ENCODE measurements at places on chromosomes 7 and 10.

- DNase-seq, result no peak
Observed at GRCh38 chr10:96306516-96306915, 2.3 kb downstream of the DNTT start.

GRCh38 chr10:79356104-79356503, 8.8 kb downstream of the PPIF start:
- no peak for DNase-seq

GRCh38 chr10:132264306-132264950, 43.3 kb downstream of the STK32C start:
- no peak for DNase-seq

- no peak for DNase-seq
Observed at GRCh38 chr7:115183431-115184057, 261.6 kb downstream of the MDFIC start.

DNA sequence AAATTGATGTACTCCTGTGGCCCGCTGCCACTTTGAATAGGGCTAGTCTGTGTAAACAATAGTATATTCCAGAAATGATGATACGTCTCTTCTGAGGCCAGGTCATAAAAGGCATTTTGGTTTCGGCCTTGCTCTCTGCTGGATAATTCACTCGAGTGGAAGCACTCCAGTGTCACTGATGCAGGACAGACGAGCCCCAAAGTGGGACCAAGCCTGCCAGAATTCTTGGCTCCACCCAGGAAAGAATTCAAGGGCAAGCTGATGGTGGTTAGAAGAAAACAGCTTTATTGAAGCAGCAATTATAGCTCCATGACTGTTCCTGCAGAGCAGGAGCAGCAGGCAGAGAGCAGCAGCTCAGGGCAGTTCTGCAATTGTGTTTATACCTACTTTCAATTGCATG, 717.6 kb downstream of the GRM8 start:
- no peak for DNase-seq

DNA sequence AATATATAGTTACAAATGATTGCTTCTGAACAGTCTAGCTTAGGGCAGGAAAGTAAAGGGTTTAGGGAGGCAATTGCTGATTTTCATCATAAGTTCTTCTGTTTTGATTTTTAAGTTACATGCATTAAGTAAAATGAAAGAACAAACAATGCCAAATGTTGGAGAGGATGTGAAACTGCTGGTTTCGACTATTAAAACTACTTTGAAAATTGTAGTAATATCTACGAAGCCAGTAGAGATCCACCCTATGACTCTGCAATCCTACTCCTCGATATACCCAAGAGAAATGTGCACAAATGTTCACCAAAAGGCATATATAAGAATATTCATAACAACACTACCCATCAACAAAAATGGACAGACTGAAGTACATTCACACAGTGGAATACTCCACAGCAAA, 24.3 kb downstream of the PDZD8 start:
- no peak for DNase-seq

- DNase-seq, result no peak
Observed at GRCh38 chr10:119313644-119314043, 106.3 kb downstream of the GRK5 start.

DNA sequence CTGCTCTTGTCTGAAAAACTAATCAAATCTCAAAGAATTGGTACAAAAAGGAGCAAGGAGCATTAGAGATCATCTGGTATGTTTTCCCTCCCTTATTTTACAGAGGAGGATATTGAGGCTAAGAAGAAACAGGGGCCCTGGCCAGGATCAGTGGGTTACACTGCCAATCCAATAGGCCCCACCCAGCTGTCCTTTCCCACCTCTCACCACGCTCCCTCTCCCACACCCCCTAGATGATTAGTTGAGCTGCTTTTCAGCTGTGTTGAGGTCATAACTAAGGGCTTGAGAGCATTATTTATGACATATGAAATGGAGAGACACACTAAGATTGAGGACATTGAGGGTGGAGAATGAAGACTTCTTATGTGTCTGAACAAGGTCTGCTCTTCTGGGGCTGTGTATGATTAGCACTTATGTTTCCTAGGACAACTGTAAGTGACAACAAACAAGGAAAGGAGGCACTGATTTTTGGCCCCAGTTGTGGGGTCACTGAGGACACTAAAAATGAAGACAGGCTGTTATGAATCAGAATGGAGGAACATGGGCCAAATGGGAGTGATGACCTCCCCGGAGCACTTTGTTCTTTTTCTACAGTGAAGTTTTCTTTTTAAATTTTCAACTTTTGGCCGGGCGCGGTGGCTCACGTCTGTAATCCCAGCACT, 26.5 kb downstream of the VWA2 start:
- no peak for DNase-seq

GRCh38 chr10:16437540-16437894, 707 bp downstream of the PTER start:
- DNase-seq, result no peak

DNA sequence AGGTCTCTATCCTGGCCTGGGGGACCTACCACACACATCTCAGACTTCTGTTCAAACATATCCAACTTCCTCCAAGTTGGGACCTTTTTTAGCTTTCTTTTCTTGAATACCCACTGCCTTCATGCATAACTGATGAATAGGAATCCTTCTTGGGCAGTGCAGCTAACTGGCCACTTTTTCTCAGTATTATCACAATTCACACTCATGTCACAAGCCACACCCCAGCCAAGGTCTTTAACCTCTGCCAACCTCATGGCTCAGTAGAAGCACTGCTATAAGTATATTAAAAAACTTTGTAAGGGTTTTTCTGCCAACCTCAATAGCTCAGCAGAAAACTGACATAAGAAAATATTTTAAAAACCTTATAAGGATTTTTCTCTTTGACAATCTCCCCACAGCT, 44.5 kb downstream of the HHEX start:
- DNase-seq, result no peak

- no peak for DNase-seq
Observed at GRCh38 chr7:99789441-99790070, 5.6 kb upstream of the CYP3A4 start.

DNA sequence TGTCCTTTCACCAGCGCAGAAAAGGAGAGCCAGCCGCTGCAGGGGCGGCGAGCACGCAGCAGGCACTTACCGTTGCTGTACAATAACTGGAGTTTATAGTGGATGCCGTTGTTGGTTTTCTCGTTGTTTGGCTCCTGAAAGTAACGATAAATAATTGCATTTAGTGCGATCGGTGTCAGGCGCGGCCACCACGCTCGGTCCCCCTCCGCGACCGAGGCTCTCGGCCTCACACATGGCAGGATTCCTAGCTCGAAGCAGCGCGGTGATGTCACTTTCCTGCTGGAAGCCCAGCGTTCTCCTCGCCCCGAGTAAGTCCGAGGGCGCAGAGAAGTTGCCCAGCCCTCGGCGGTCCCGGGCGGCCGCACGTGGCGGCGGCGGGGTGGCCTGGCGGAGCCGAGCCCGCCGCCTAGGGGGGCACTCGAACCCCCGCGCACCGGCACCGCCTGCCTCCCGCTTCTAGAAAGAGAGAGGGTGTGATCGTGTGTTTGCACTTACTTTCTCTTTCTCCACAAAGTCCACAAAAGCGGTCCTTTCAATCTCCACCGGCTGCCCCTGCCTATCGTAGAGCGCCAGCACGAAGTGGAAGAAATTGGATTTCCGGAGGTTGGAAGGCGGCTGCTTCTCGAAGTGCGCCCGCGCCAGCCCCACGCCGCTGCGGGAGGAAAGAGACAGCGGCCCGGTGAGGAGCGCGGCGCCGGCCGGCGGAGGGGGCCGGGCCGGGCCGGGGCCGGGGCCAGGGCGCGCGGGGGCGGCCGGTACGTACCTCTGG, 1.0 kb downstream of the EBF3 start:
- DNase-seq, result no peak

DNA sequence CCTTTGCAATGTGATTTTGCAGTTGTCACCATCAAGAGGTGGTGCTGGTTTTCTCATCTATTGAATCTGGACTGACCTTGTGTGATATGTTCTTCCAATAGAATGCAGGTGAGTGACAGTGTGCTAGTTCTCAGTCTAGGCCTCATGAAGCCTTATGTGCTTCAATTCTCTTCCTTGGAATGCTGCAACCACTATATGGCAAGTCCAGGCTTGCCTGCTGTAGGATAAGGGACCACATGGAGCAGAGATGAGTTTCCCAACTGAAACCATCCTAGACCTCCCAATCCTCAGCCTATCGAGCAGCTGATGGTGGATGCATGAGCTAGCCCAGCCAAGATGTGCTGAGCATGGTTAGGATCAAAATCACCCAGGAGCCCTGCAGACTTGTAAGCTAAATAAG, 32.6 kb upstream of the ARHGAP21 start:
- no peak for DNase-seq

DNA sequence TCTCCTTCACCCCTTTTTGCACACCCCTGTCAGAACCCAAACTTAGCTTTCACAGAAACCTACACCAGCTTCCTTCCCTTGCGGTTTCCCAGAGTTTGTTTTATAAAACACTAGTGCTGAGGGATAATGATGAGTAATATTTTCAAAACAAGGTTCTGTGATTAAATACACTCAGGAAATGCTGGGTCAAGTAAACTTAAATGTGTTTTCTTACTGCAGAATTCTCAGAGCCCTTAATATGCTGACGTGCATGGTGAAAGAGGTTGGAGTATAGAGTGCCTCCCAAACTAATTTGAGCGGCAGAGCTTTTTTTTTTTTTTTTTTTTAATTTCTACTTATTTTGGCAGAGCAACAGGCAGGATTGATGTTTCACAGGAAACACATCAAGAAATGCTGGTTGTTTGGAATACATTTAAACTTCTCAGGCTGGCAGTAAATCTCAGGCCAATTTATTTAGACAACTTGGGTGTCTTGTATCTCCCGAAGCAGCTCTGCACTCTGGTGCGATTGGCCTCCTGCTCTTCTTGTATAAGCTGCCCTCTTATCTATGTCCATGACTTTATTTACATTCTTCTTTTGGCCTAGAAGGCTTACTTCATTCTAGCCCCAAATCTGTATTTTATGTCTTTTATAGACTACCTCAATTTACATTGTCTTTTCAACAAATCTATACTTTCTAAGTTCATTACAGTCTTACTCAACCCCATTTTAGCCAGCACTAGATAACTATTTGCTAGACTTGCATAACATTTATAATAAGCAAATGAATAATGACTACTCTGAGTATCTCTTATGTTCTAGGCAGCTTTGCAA, 165.4 kb downstream of the BMPER start:
- no peak for DNase-seq

DNA sequence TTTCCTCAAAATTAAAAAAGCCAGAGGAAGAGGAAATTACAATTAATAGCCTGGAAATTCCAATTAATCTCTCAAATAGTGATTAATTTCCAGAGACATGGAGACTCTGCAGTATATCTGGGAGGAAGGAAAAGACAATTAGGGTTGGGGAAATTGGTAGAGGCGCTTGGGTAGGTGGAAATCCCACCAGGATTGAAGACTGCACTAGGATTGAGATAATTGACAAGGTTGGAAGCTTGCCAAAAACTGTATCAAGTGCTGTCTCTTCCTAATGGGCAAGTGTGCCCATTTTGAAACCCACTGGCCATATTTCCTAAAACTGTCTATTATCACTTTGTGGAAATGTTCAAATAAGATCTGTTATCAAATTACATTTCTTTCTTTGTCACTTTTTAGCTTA, 21.6 kb downstream of the CHN2 start:
- DNase-seq, result no peak

DNA sequence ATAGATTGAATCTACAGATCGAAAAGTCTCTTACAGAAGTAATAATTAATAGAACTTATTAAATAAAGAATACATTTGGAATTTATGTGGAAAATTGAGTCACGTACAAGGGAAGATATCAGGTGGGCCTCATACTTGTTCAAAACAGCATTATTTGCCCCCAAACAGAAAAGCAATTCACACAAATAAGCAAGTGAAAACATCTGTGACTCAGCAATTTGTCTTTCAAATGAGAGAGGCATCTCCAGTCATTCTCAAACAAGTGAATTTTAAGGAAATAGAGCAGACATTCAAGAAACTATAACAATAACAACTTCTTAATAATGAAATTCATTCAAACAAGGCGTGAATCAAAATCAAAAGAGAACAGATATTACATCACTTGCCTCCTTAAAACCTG, 50.1 kb downstream of the SEMA3A start:
- DNase-seq, result no peak

GRCh38 chr7:81245353-81245752, 326.5 kb upstream of the SEMA3C start:
- DNase-seq, result no peak

- no peak for DNase-seq
Observed at GRCh38 chr10:89442289-89442688, 27.9 kb downstream of the IFIT5 start.

- no peak for DNase-seq
Observed at GRCh38 chr10:33460505-33461294, 126.2 kb upstream of the NRP1 start.

DNA sequence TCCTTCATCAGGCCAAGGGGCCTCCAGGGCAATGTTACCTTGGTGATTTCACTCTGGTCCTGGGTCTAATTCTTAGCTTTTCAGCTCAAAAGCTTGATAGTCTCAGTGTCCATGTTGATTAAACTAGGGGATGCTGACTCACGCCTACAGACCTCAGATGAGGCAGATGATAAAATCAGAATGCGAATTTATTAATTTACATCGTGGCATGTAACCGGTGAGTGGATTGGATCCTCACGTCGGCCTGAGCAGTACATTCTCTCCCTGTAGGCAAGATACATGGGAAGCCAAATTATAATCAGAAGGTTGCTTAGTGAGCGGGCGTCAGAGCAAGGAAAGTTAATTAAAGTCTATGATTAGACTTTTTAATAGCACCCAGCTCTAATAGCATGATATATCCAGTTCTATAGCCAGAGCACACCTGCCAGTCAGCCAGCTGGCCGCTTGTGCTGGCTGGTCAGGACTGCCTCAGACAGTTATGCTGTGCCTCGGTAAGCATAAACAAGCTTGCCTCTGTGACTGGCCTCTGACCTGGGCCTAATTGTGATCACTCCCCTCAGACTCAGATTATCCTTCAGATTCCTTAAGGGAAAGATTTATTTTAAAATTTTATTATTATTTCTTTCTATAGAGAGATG, 20.2 kb upstream of the CPA5 start:
- no peak for DNase-seq

DNA sequence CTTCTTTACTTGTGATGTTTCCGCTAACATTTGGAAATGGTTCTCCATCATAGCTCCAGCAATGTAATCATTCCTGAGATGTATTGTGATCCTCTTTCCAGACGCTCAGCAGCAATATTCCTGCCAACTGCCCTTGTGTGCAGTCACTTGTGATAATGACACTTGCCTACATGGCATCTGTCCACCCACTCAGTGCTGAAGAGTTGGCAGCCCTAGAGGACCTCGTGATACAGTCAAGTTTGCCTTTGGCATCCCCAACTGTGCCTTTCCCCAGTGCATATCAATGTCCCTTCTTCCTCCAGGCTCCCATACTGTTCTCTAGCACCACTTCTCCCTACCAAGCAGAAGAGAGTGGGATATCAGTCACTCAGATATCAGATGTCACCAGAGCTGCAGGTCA, 64.9 kb downstream of the MYOF start:
- no peak for DNase-seq

- DNase-seq, result no peak
Observed at GRCh38 chr7:3120513-3120912, 76.8 kb upstream of the CARD11 start.
